NCI-H69 (cell line): ENCODE measurements at places on chromosomes 2 and 18.

DNA sequence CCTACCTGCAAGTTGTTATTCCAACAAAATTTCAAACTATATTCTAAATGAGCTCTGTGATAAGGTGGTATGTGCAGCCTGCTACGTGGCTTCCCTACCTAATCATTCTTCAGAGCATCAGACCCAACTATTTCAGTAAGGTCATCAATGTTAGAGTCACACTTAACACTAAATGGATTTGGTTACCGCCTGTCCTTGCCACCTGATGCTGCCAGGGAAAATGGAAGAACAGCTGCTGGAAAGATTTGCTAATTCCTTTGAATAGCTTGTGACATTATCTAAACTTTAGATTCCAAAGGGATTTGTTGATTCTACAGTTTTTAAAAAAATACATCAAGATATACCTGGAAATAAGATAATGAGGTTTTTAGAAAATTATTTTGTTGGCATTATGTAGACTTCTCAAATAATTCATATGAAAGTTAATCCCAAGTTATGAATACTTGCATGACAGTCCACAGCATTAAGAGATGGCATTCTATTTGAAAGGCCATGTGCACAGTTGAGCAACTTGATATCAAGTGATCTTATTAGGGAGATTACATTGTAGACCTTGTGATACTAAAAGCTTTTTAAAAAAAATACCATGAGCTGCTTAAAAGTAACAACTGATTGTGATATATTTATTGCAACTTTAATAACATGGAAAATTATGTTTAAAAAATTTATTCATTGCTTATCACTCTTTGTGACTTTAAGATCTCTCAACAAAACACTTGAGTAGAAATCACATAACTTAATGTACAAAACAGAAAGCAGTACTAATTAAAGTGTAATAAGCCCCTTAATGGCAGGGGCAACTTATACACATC, 98.3 kb upstream of the UGP2 start:
- DNase-seq: no peak

- DNase-seq: no peak
Measured at GRCh38 chr18:42641996-42642395, 473.5 kb downstream of the RIT2 start.

DNA sequence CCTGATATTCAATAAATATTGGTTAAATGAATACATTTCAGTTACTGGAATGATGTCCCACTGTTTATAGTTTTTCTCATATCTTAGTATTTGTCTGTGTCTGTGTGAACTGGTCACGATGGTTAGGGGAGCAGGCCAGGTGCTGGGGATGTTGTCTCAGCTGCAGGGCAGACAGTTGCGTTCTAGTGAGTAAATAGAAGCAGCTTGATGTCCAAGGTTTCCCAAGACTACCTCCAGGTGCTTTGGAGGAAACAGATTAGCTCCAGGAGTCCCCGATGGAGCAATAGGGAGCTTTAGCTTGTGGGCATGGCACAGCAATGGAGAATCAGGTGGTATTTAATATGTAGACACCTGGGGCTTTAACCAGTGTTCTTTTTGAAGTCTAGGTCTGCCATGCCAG, 75.5 kb downstream of the GULP1 start:
- DNase-seq: peak; percentile 94

DNA sequence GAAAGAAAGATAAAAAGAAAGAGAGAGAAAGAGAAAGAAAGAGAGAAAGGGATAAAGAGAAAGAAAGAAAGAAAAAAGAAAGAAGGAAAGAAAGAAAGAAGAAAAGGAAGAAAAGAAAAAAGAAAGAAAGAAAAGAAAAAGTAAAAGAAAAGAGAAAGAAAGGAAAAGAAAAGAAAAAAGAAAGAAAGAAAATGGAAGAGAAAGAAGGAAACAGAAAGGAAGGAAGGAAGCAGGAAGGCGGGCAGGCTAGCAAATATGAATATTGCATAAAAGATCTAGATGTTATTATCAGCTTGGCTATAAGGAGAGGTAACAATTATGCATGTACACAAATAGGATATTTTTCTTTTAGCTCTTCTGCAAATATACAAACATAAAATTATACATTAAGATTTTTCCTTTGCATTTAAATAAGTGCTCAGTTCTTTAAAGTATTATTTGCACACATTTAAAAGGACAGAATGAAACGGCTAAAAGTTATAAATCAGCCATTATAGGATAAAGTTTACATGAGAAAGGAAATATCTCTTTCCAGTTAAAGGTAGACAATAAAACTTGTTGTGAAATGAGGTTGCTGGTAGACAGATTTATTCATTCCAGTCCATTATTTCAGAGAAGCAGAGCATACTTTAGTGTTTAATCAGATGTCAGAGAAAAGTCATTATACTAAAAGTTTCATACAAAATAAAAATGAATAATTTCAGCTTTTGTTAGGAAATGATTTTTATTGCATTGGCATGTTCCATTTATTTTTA, 511.4 kb downstream of the KCNJ3 start:
- DNase-seq: no peak

GRCh38 chr18:76134628-76135027, 360.4 kb downstream of the ZNF516 start:
- DNase-seq: no peak

DNA sequence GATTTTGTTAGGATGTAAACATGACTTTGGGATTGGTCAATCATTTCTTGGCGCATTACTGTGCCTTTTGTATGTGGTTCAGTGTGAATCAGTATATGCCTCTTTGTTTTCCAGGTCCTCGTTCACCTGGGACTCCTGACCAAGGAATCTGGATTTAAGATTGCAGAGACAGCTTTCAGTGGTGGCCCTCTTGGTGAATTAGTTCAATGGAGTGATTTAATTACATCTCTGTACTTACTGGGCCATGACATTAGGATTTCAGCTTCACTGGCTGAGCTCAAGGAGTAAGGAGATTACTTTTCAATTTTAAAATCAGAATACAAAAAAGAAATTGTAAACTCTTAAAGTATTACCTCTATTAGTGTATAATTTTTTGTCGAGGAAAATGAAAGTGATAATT, 87.6 kb downstream of the MGAT5 start:
- no peak for DNase-seq

GRCh38 chr2:219524817-219525216, 10.5 kb downstream of the ASIC4 start:
- no peak for DNase-seq

DNA sequence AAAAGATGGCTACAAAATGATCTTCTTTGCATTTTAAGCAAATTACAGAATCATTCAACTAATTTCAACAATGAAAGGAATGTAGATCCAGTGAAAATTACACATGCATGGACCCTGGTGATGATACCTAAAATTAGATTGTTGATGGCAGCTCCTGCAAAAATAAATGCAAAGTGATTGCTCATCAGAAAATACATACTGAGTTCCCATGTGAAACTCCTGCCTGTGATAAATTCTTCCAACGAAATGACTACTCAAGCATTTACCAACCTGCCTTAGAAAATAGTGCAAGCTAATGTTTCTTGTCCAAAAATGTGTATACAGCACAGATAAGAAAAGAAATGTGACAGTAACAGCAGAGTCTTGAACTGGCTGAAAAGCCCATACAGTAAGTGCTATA, 300.0 kb upstream of the REV1 start:
- no peak for DNase-seq

DNA sequence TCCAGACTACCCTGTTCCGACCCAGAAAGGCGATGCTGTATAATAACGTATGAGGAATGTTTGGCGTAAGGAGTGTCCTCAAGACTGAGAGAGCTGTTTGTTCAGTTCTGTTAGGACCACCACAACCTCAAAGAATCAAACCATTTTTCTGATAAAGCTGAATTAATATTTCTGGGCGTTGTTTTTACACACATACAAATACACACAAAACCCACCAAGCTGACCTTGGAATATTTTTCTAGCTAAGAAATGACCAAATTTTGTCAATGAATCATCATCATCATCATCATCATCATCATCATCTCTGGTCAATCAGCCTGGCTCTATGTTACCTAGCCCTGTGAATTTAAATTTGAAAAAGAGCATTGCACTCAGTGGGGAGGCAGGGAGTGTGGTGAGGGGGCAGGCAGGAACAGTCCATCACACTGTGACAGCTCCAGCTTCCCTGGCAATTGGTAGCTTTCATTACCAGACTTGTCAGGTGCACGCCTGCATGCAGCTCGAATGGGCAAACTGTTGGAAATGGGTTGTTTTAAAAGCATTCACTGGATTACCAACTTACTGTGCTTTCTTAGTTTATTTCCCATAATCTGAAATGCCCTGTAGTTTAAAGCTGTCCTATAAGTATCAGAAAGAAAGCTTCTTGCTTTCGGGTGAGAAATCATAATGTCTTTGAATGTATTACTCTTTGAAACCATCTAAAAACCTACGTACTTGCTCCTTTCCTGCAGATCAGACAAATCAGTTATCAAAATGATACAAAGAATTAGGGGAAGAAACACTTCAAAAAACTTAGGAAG, 6.9 kb upstream of the POU3F3 start:
- no peak for DNase-seq

DNA sequence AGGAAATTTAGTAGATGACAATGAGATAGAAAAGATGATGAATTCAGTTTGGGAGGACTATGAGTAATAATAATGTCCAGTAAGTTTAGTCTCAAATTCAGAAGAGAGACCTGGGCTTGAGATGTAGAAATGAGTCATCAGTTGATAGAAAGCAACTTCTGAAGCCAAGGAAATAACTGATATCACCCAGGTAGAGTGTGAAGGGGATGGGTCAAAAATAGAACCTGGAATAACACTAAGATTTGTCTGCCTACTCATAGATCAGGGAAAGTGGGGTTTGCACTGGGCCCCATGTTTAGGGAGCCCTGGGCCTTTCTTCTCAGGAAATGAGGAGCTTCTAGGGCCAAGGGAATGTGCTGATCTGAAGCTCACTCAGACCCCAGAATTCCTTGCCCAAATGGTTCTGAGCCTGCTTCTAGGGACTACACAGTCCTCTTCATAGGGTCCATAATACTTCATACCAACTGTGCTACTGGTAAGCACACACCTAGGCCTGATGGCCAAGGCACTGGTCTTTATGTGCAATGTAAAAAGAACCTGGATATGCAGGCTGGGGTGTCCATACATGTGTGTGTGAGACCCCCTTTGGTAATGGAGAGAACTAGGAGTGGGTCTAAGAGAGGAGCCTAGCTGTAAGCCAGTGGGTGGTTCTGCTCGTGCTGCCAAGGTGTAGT, 141.2 kb downstream of the IKZF2 start:
- no peak for DNase-seq

DNA sequence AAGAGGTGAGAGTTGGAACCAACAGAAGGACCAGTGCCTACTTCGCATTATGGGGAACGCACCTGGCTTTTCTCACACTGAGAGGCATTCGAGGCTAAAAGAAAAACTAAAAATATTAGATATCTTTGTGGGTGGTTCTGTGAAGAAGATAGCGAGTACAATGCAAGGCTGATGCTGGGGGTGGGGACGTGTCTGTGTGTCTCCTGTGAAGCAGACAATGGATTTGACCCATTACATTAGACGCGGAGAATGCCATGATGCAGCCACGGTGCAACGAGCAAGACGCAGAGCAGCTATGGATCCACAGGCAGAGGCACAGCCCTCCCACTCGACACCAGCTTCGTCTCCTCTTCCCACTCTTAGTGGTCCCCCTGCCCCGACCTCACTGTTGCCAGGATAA, 61.0 kb downstream of the ADCY3 start:
- DNase-seq: no peak

- DNase-seq: no peak
Measured at GRCh38 chr2:120110507-120110906, 97.6 kb downstream of the EPB41L5 start.

DNA sequence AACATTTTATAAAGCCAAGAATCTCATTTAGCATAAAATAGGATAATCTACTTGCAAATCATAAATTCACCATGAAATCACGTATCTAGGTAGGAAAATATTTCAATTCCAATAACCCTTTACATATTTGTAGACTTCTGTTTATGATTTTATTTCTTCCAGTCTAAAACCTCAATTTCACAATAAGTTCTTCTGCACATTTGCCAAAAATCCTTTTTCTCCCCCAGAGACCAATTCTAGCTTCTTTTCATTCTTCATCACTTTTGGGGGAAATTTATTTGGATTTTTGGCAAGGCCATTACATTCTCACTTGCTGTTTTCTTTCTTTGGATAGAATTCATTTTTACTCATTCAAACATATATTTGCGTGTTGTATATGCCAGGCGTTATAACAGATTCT, 86.8 kb downstream of the SPRED2 start:
- DNase-seq: no peak

- DNase-seq: peak; percentile 32
Measured at GRCh38 chr18:59267503-59268126, 5.6 kb downstream of the RAX start.

DNA sequence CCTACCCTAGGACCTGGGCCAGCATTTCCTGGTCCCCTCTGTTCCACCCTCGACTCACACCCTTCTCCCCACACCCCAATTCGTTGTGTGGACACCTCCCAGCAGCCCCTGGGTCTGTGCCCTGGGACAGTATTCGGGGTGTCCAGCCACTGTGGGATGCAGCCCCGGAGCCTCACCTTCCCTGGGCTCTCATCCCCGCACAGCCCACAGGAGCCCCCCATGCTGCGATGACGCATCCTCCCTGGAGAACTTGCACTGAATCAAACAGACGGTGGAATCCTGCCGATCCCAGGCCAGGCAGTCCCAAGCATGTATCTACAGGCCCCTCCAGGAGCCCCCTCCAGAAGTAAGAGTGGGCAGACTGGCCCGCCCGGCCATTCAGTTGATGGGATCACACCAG, 9.7 kb downstream of the ITM2C start:
- no peak for DNase-seq

DNA sequence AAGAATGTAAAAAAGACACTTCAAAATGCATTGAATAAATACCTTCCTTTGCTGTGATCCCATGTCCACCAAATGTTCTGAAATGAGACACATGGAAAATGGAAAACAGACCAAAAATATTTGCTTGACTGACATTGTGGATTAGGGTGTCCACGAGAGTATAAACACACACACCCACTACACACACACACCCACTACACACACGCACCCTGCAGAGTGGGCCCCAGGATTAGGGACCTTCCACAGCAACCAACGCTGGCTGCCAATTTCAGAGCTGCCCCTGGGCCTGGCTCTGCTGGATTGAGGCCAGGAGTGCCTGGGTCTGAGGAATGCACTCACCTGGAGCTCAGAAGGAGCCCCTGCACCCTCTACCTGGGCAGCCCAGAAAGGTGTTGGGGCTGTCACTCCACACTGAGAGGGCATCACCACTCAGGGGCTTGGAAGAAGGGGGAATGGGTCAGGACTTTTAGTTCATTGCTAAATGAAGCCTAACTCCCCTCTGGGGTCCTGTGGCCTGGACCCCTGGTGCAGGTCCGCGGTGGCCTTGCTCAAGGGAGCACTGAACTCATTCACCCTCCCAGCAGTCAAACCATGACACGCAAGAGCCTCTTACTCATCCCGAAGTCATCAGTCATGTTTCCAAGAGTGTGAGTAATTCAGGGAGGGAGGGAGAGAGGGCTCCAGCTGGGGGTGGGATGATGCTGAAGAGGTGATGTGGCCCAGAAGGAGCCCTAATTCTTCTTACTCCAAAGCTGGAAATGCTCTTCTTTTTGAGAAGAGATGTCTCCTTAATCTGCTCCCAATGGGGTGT, 50.2 kb upstream of the PLB1 start:
- DNase-seq: no peak

GRCh38 chr18:50956116-50956515, 11.7 kb upstream of the ELAC1 start:
- no peak for DNase-seq

- DNase-seq: no peak
Measured at GRCh38 chr2:226797989-226798421, 1.6 kb downstream of the IRS1 start.
